ENCODE measurements at places on chromosomes 2 and 18.

DNA sequence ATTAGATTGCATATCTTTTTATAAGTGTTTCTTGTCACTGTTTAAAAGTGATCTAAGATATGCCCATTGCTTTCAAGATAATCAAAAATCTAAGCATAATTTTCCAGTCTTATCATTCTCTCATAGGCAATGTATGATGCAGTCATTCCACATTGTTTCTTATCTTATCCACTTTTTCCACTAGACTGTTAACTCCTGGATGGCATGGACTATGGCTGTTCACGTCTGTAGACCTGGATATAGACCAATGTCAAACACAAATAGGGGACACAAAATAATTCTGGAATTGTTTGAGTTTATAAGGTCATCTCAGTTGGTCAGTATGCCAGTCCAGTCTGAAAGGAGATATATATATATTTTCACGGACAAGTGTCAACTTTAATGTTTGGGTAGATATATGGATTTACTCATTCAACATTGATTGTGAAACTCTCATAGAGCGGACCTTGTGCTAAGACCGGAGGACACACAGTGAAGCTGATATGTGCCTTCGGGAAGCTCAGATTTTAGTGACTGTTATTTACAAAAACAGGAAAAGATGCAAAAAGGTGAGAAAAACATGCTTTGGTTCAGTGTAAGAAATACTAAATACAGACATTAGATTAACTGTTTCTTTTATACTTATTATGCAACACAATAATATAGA lies 689.4 kb upstream of the SLC8A1 start:
- no peak for DNase-seq

DNA sequence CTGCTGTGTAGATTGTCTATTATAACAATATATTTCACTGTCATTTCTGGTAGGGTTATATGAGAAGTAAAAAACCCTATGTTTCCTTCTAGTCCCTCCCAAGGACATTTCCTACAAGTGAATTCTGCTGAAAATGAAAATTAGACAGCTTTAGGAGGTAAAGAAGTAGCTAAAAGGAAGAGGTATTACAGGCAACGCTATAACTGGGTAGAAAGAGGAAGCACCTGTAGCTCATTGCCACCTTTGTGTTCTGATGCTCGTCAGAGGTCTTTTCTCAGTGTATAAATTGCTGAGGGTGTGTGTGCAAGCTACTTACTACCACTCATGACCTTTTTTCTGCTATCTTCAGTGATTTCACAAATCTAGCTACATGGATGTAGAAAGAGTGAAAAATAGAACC lies 1.4 kb downstream of the DNAJC10 start:
- no peak for DNase-seq

DNA sequence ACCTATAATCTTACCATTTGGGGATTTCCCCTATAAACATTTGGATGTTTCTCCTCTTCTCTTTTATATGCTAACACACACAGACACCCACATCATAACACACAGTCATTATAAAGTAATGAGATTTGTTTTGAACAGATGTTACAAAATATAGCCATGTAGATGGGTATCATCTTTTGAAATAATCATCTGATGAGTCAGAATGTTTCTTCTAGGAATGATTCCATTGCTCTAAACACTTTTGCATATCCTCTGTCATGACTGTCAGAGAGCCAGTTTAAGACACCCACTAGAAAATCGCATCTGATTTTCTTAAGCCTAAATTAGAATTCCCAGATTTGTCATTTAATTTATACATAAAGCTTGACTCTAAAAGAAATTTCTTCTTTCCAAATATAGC lies 442.6 kb downstream of the CMPK2 start:
- no peak for DNase-seq

DNA sequence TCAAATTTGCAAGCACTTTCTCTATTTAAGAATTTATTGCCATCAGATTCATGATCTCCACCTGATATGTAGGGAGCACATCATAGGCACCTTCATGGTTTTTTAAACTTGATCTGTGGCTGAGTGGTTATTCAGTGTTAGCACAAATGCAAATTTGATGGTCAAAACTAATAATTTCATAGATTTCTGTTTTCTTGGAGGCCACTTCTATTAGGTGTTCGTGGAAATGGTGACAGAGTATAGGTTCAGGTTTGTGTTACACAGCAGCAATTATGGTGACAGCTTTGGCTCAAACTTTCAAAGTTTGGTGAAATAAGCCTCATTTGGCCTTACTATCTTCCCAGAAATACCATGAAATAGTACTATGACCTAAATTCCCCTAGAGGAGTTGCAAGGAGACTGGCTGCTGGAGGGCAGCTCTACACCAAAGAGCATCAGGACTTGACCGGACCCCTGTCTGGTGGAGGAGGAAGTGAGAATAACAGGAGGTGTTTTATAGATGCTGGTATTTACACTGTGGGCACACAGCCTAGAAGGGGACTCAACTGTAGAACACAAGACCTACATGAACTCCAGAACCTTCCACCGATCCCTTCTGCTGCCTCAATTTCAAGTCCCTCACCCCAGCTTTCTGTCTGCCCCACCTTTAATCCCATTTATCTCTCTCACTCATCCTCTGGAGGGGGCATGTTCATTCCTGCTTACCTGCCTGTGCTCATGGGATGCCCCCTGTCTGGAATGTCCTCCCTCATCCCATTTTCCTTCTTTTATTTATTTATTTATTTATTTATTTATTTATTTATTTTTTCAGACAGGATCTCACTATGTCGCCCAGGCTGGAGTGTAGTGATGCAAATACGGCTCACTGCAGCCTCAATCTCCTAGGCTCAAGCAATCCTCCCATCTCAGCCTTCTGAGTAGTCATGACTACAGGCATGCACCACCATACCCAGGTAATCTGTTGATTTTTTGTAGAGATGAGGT lies 132.9 kb upstream of the SIX2 start:
- no peak for DNase-seq

GRCh38 chr2:1605102-1606045 lies 138.9 kb downstream of the PXDN start:
- DNase-seq: no peak

DNA sequence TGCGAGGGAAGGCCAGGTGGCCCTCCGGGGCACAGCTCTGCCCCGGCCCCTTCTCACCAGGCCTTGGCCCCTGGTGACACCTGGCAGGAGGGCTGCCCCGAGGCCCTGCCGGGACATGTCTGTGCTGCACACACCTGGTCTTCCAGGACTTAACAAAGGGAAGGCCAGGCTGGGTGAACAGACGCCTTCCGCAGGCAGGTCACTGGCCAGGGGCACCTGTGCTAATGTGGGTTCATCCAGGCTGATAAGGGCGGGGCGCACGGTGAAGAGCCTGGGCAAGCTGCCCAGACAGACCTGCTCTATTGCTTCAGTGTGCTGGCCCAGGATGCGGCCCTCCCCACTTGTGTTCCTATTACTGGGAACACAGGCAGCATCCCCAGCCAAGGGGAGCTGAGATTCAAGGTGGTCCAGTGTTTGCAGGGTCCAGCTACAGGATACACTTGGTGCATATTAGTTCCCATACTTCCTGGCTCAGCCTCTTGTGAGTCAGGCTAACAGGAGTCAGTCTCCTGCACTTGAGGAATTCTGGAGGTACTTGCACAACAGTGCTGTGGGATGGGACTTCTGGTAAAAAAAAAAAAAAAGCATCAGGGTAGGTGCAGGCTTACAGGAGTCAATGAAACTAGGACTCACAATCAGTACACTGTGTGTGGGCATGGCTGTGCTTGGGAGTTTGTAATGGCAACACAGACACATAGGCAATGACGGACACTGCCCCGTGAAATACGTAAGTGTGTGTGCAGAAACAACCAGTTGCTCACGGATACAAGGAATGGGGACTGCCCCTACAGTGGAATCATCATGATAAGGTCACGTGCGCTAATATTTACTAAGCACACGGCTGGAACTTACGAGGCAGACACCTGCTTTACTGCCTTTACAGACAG lies 261.4 kb downstream of the TWIST2 start:
- no peak for DNase-seq

- no peak for DNase-seq
These were observed 325.0 kb upstream of the PKDCC start for GRCh38 chr2:41722668-41723369.

GRCh38 chr2:26316041-26316440 lies 29.9 kb upstream of the SELENOI start:
- no peak for DNase-seq

DNA sequence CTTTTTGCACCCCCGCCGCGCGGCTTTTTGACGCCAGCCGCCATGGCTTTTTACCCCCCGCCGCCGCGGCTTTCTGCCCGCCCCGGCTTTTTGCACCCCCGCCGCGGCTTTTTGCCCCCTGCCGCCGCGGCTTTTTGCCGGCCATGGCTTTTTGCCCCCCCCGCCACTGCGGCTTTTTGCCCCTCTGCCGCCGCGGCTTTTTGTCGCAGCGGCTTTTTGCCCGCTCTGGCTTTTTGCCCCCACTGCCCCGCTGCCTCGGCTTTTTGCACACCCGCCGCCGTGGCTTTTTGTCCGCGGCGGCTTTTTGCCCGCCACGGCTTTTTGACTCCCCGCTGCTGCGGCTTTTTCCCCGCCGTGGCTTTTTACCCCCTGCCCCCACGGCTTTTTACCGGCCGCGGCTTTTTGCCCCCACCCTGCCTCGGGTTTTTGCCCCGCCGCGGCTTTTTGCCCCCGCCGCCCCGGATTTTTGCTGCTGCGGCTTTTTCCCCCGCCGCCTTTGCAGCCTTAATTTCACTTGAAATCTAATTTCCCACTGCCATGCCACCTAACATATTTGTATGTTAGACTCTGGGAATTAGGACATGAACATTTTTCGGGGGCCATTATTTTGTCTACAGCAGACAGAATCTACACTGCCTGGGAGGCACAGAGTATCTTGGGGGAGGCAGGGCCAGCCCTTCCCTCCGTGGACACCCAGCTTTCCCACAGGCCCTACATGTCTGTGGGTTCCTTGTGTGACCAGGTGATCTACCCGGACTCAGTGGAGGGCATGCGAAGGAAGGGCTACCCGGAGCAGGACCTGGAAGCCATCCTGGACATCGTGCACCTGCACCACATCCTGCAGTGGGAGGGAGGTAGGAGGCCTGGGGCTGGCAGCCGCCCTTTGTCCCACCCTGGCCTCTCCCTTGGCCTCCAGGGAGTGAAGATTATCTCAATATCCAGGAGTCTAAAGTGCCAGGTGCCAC lies 3031.0 kb upstream of the TEKT4 start:
- DNase-seq: no peak

DNA sequence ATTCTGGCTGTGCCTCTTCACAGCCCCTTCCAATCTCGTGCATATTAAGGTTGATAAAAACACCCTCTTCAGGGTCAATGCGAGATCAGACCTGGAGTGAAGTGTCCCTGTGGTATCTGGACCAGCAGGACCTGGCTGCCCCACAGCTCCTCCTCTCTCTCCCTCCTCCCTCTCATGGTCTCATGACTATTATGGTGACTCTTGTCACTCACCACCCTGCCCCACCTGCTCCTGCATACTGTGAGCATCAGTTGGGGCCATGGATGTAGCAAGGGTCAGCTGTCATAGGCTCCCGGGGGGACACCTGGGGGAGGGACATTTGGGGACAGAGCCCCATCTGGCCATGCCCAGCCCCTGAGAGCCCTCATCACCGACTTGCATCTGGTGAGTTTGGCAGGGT lies 50.2 kb downstream of the ODC1 start:
- DNase-seq: no peak

GRCh38 chr2:127683056-127683455 lies 7.7 kb upstream of the LIMS2 start:
- no peak for DNase-seq

GRCh38 chr2:182858671-182859070 lies 7.8 kb downstream of the FRZB start:
- no peak for DNase-seq

- DNase-seq: no peak
These were observed 81.8 kb upstream of the HPCAL1 start for GRCh38 chr2:10220902-10221391.

GRCh38 chr2:15735484-15736326 lies 144.0 kb downstream of the DDX1 start:
- no peak for DNase-seq

GRCh38 chr18:32520771-32521170 lies 50.1 kb upstream of the GAREM1 start:
- no peak for DNase-seq

DNA sequence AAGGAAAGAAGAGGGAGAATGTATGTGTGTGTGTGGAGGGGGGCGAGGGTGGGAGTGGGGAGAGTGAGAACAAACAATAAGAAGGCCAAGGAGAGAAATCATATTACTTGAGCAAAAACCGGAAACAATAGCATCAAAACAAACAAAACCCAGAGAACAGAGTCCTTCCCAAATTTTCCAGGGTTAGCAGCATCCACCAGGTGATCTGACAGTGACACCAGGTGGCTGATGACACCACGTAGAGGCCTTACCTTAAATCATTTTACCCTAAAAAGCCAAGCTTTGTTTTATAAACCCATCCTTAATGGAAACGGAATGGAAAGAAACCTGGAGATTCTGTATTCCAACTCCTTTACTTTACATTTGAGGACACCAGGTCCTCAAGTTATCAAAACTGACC lies 42.9 kb downstream of the CDCA7 start:
- DNase-seq: no peak

DNA sequence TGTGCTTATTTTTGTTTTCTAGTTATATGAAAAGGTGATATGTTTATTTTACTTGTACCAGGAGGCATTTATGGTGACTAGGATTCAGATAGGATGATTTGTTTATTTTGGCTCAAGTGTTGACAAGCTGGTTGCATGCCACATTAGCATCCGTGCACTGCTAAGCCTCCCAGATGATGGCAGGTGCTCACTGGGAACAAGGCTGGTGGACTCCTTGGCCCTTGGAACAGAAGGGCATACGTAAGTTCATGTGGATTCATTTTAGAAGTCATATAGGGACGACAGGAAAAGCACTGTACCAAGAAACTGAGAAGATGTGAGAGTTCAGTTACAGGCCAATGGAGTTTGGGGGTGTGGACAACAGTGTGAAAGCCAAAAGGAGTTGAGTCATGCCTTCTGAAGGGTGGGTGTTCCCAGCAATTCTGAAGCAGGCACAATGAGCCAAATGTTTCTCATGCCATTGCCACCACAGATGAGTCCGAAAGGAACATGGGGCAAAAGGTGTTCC lies 166.2 kb downstream of the PHLPP1 start:
- no peak for DNase-seq

DNA sequence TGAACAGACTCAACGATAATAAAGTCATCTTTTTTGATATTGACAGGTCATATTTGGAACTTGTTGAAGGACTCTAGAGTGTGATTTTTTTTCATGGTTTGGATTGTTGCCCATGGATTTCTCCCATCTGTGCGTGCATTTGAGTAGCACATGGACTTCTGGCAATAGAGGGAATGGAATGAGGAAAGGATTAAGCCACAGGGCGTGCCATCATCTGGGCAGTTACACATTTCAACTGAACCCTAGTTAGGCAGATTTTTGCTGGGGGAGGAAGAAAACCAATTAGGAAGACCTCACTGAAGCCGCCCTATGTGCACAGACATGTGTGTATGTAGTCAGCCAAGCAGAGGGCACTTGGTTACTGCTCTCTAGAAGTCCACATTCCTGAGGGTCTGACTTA lies 72.6 kb downstream of the TPGS2 start:
- no peak for DNase-seq

GRCh38 chr2:46010223-46010924 lies 286.8 kb upstream of the EPAS1 start:
- no peak for DNase-seq

Data from GOT3 (cell line).